ENCODE measurements at places on chromosomes 16 and 17. TPM values are rescaled to one million over a fixed set of nuclear protein-coding genes. Genes with fewer than 3 reads are reported as not detected.

DNA sequence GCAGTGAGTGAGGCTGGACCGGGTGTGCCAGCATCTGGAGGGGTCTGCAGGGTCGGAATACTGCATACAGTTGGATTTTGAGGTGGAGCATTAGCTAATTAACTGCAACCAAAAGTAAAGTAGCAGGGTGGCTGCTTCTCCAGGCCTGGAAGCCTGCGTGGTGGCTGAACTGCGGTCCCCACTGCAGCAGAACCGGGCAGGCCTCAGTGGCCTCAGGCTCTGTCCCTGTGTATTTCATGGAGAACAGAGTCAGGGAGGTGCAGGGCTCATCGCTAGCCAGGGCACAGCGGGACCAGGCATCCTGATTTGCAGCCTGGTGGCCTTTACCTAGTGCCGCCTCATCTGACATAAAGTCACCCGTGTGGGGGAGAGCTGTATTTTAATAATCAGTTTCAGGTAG is 131.9 kb downstream of the RPTOR start:
- DNase-seq: no peak
- no peaks in the 10 kb centered on the region for H3K36me3 ChIP-seq
- no peaks in the 10 kb centered on the region for H3K27me3 ChIP-seq
- H3K27ac ChIP-seq: no peak overlapping the region
- H3K4me3 ChIP-seq: no peak overlapping the region

DNA sequence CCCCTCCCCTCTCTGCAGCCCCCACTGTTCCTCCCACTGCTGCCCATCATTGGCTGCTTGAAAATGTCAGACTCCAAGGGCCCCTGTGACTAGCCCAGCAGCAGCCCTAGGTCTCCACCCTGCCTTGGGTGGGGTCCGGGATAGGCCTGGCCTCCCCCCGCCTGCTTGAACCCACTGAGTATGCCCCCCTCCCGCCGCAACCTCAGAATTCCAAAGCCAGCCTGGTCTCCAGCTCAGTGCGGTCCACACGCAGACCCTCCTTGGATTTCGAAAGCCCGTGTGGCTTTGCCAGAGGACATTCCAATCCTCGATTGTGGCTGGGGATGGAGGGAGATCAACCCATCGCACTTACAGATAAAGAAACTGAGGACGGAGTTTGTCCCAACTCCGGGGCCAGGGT is 6.4 kb downstream of the DPEP1 start:
- peaks cover 21% of the 10 kb centered on the region for H3K27me3 ChIP-seq
- H3K4me3 ChIP-seq: no peak overlapping the region
- no peak overlapping the region for H3K27ac ChIP-seq
- DNase-seq: no peak
- no peaks in the 10 kb centered on the region for H3K36me3 ChIP-seq

- no peak overlapping the region for H3K4me3 ChIP-seq
- H3K4me1 ChIP-seq: peaks cover 57% of the 10 kb centered on the region
- no peak for DNase-seq
- H3K36me3 ChIP-seq: peaks cover 26% of the 10 kb centered on the region
Measured at GRCh38 chr17:7235693-7236665, 1.7 kb upstream of the DVL2 start.

DNA sequence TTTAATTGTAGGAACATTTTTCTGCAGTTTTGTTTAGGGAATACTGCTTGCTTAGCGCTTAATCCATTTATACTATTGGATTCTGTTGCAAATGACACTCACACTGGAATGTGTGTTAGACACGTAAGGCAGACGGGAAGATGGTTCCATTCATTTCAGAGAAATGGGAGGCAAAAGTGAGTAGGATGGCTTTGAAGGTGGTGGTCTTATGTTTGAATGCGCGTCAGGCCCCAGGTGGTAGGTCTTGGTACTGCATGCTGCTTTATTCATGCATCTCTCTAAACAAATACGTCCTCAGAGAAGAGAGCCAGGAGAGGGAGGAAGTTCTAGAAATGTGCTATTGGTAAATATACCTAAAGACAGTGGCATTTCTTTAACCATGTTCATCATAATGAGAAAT is 997.6 kb upstream of the RBFOX1 start:
- no peaks in the 10 kb centered on the region for H3K4me1 ChIP-seq
- no peak overlapping the region for H3K27ac ChIP-seq
- H3K27me3 ChIP-seq: no peaks in the 10 kb centered on the region
- no peak for DNase-seq
- no peak overlapping the region for H3K4me3 ChIP-seq

Gene ATMIN
- total RNA-seq: 37.1 TPM

- peak overlapping the region; percentile 28 for H3K27ac ChIP-seq
- no peaks in the 10 kb centered on the region for H3K27me3 ChIP-seq
- peaks cover 33% of the 10 kb centered on the region for H3K4me1 ChIP-seq
- DNase-seq: no peak
Measured at GRCh38 chr16:67190448-67191399, 788 bp upstream of the EXOC3L1 start.

Gene HOXB1
- not detected for total RNA-seq

- H3K27ac ChIP-seq: no peak overlapping the region
- H3K36me3 ChIP-seq: no peaks in the 10 kb centered on the region
- no peaks in the 10 kb centered on the region for H3K4me1 ChIP-seq
Measured at GRCh38 chr16:57102888-57103851, 10.8 kb downstream of the CPNE2 start.

- H3K27ac ChIP-seq: no peak overlapping the region
- H3K4me1 ChIP-seq: no peaks in the 10 kb centered on the region
- no peaks in the 10 kb centered on the region for H3K36me3 ChIP-seq
- peak; percentile 6 for DNase-seq
- H3K27me3 ChIP-seq: no peaks in the 10 kb centered on the region
Measured at GRCh38 chr16:73323880-73324279, 276.0 kb upstream of the ZFHX3 start.

- no peak overlapping the region for H3K4me3 ChIP-seq
- no peaks in the 10 kb centered on the region for H3K27me3 ChIP-seq
- H3K27ac ChIP-seq: no peak overlapping the region
Measured at GRCh38 chr17:227078-227945, 45.9 kb upstream of the DOC2B start.

DNA sequence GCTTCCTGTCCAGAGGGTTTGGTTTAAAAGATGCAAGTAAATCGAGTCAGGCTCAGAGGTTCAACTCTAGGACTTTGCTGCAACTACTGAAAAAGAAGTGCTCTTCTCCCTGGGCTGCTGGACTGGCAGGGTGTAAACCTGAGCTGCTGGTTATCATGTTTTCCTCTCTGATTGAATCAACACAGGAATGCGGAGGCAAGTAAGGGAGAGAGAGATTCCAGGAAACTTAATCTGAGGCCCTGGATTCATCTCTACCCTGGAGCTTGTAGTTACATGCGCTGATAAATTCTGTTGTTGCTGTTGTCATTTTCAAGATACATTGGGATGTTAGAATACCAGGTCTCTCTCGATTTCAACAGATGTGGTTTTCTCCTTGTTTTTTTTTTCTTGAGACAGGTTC is 8.2 kb upstream of the HS3ST3A1 start:
- H3K27me3 ChIP-seq: no peaks in the 10 kb centered on the region
- no peak overlapping the region for H3K4me3 ChIP-seq
- no peak overlapping the region for H3K27ac ChIP-seq
- H3K4me1 ChIP-seq: no peaks in the 10 kb centered on the region
- H3K36me3 ChIP-seq: no peaks in the 10 kb centered on the region
- no peak for DNase-seq

GRCh38 chr17:81673561-81674258 is 7.2 kb downstream of the CCDC137 start:
- no peaks in the 10 kb centered on the region for H3K27me3 ChIP-seq
- H3K4me1 ChIP-seq: no peaks in the 10 kb centered on the region
- no peak overlapping the region for H3K4me3 ChIP-seq
- peaks cover 58% of the 10 kb centered on the region for H3K36me3 ChIP-seq
- H3K27ac ChIP-seq: no peak overlapping the region
- no peak for DNase-seq

- DNase-seq: no peak
- H3K4me1 ChIP-seq: no peaks in the 10 kb centered on the region
- no peaks in the 10 kb centered on the region for H3K27me3 ChIP-seq
- H3K27ac ChIP-seq: no peak overlapping the region
Measured at GRCh38 chr16:74111456-74111982, 185.1 kb upstream of the PSMD7 start.

- no peaks in the 10 kb centered on the region for H3K4me1 ChIP-seq
- peaks cover 43% of the 10 kb centered on the region for H3K36me3 ChIP-seq
- H3K27me3 ChIP-seq: no peaks in the 10 kb centered on the region
- no peak overlapping the region for H3K27ac ChIP-seq
- no peak overlapping the region for H3K4me3 ChIP-seq
- DNase-seq: peak; percentile 27
Measured at GRCh38 chr16:23435500-23435899, 17.5 kb downstream of the COG7 start.

All from gastrocnemius medialis (tissue), 4 donors.